ENCODE measurements at places on chromosomes 2 and 18. TPM values are rescaled to one million over a fixed set of nuclear protein-coding genes. Genes with fewer than 3 reads are reported as not detected.

Gene CTDSP1
- 177 TPM for polyA plus RNA-seq

DNA sequence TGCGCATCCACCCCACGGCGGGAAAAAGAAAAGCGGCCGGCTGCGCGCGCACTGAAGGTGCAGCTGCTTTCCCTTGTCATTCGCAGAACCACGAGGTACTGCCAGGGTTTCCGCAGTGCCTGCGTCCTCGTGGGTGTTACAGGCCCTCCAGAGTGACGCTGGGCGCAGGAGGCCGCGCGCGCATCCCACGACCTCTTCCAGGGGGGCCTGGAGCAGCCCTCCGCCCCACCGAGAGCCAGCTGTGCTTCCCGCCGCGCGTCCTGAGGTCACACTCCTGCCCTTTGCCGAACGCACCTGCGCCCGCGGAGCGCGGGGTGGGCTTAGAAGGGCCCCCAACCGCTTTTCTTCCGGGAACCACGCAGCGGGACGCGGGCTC, 378 bp upstream of the IAH1 start:
- H3K4me1 ChIP-seq: peaks cover 3% of the 10 kb centered on the region
- DNase-seq: peak; percentile 60
- H3K4me3 ChIP-seq: peak overlapping the region; percentile 82
- peak overlapping the region; percentile 47 for H3K27ac ChIP-seq
- H3K36me3 ChIP-seq: peaks cover 34% of the 10 kb centered on the region
- no peaks in the 10 kb centered on the region for H3K27me3 ChIP-seq

- H3K4me1 ChIP-seq: no peaks in the 10 kb centered on the region
- no peak overlapping the region for H3K4me3 ChIP-seq
- no peak overlapping the region for H3K27ac ChIP-seq
- DNase-seq: no peak
- H3K27me3 ChIP-seq: no peaks in the 10 kb centered on the region
- H3K36me3 ChIP-seq: no peaks in the 10 kb centered on the region
Measured at GRCh38 chr2:156427074-156427473, 9.1 kb upstream of the GPD2 start.

Gene ASB18
- 0.03 TPM for polyA plus RNA-seq

Gene DSC2
- polyA plus RNA-seq: 65.2 TPM

DNA sequence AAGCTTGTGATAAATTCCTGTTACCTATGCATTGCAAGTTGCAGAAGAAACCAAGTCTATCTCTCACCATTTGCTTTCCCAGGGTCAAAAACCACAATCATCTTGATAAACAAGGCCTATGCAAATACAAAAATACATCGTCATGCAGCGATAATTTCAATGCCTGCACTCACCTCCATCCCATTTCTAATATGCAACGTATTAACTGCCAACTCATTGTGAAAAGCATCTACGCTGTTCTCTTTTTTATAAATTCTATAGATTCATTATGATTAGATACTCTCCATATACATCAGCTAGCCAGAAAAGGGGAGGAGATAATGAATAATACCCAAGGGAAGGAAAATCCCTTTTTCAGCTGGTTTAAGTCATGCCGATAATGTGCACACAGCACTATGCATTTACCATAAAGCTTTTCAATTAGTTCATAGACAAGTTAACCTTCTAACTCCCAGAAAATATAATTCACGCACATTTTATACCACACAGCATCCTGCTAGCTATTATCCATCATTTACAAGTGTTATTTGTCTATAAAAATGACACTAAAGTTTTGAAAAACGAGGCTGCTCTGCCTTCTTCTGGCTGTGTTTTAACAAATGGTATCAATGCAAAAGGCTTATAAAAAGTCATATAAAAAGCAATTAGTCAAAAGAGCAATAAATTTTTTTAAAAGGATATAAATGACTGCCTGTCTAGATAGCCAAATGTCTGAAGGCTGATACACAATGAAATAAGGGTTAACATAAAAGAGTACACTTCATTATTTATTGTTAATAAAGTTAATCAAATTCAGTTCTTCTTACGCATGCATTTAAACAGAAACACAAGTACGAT, 77.6 kb downstream of the AFF3 start:
- no peak overlapping the region for H3K4me3 ChIP-seq
- H3K27ac ChIP-seq: no peak overlapping the region

DNA sequence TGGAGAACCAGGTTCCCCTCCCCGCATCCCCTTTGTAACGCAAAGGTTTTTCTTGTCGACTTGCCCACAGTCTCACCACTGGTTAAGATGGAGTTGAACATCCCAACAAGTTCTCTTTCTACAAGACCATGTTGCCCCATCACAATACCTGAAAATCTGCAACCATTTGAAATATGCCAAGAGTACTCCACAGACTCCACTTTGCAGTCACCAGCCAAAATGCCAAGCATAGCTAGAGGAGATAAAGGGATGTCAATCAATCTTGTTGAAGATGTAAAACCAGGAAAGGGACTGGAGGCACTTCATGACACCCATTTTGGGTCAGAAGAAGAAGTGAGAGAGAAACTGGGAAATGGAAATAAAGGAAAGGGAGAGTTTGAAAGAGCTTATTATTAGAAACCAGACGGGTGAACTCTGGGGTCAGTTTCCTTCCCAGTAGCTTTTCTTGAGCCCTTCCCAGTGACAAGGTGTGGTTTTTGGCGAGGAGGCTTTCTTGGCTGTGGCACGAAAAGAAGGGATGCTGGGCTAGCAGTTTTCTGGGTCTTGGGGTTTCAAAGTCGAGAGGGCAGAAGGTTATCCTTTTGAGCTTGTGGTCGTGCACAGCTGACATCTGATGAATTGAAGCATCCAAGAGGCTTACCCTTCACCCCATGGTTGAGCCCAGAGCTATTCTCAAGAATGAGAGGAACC, 79.3 kb downstream of the ACAA2 start:
- DNase-seq: no peak
- H3K27ac ChIP-seq: no peak overlapping the region
- H3K27me3 ChIP-seq: no peaks in the 10 kb centered on the region
- H3K4me1 ChIP-seq: peaks cover 21% of the 10 kb centered on the region

DNA sequence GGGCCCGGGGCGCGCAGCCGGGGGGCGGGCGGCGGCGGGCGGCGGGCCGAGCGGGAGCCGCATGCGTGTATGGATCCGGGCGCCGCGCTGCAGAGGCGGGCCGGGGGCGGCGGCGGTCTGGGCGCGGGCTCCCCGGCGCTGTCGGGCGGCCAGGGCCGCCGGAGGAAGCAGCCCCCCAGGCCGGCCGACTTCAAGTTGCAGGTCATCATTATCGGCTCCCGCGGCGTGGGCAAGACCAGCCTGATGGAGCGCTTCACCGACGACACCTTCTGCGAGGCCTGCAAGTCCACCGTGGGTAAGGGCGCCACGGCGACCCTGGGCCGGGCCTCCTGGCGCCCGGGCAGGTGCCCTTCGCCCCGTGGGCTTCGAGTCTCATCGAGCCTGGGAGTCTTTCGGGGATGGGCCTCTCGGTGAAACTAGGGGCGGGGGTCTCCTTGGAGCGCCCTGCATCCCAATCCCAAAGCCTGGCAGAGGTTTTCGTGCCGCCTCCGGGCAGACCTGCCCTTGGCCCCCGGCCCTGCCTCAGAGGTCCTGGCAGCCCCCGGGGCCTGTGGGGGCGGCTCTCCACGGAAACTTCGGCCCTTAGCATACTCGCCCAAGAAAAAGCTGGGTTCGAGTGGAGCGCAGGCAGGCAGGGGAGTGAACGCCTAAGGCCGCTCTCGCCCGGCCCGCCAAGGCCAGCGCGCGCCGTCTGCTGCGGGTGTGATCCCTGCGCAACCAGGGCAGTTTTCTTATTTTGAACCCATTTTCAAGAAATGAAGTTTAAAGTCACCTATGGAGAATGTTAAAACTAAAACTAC, 622 bp downstream of the RAB12 start:
- DNase-seq: peak; percentile 51
- H3K27ac ChIP-seq: no peak overlapping the region
- peaks cover 9% of the 10 kb centered on the region for H3K4me1 ChIP-seq
- peaks cover 22% of the 10 kb centered on the region for H3K27me3 ChIP-seq
- H3K36me3 ChIP-seq: peaks cover 6% of the 10 kb centered on the region
- H3K4me3 ChIP-seq: peak overlapping the region; percentile 82

- H3K27me3 ChIP-seq: no peaks in the 10 kb centered on the region
- H3K4me3 ChIP-seq: no peak overlapping the region
- no peaks in the 10 kb centered on the region for H3K4me1 ChIP-seq
- no peaks in the 10 kb centered on the region for H3K36me3 ChIP-seq
Measured at GRCh38 chr2:137237055-137237454, 471.7 kb downstream of the THSD7B start.

GRCh38 chr2:122525336-122525735, 769.9 kb downstream of the TSN start:
- DNase-seq: no peak
- no peaks in the 10 kb centered on the region for H3K36me3 ChIP-seq
- H3K27me3 ChIP-seq: no peaks in the 10 kb centered on the region
- H3K4me1 ChIP-seq: no peaks in the 10 kb centered on the region
- no peak overlapping the region for H3K27ac ChIP-seq

Gene ARHGAP15
- 16.4 TPM for polyA plus RNA-seq

DNA sequence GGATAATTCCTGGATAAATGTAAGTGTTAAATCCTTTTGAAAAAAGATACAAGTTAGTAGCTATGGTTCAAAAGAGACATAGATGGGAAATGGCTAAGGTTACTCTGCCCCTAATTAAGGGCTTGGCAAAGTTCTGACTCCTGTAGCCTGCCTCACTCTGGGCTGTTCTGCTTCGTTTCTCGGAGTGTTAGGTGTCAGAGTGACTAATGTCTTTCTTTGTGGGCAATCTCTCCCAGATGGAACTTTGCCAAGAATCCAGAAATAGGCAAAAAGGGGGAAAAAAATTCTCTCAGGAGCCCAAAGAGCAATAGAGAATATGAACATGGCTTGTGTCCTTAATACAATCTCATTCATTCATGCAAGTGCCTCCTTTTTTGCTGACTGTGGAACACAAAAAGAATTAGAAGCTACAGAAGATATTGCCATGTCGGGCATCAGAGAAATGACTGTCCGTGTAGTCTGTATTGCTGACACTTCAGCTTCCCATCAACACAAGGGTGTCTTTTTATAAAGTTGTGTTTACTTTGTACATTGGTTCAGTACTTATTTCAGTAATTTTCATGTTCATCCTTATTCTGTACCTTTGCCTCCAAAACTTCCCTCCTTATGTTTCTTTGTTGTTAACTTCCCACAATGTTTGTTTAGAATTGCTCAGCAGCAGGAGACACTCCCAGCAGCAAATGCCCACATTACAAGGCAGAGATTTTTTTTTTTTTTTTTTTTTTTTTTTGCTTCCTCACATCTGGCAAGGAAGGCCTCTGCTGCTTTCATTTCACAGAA, 134.0 kb downstream of the FTCDNL1 start:
- no peak overlapping the region for H3K27ac ChIP-seq
- no peak for DNase-seq
- no peaks in the 10 kb centered on the region for H3K36me3 ChIP-seq
- H3K27me3 ChIP-seq: no peaks in the 10 kb centered on the region
- peaks cover 4% of the 10 kb centered on the region for H3K4me1 ChIP-seq

Gene SLC9A2
- polyA plus RNA-seq: 2.1 TPM

GRCh38 chr2:231926180-231926741, at the start of gene NPPC:
TSS of gene NPPC (minus strand) at chr2:231926396. CDS start at chr2:231926249, 147 bp downstream.
- H3K4me1 ChIP-seq: peaks cover 7% of the 10 kb centered on the region
- peaks cover 82% of the 10 kb centered on the region for H3K27me3 ChIP-seq
- no peaks in the 10 kb centered on the region for H3K36me3 ChIP-seq
- DNase-seq: peak; percentile 42
- H3K4me3 ChIP-seq: peak within 1 kb of the TSS; percentile 26
- no peak within 1 kb of the TSS for H3K27ac ChIP-seq

DNA sequence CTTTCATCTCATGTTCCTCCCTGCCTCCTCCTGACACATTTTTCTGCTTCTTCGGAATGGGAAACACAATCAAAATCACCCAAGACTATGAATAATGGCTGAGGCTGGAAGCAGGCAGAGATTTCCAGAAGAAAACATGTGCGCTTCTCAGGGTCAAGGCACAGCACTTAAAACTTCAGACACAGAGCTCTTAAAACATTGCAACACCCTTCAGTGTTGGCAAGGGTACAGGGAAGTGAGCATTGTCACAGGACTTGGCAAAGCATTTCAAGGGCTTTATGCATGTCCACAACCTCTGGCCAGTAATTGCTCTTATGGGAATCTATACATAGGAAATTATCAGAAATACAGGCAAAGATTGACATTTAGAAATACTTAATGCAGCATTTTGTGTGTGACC, 477.6 kb upstream of the KLHL29 start:
- DNase-seq: no peak
- H3K36me3 ChIP-seq: no peaks in the 10 kb centered on the region
- no peak overlapping the region for H3K27ac ChIP-seq
- H3K4me1 ChIP-seq: no peaks in the 10 kb centered on the region

Gene LRRC30
- polyA plus RNA-seq: not detected

DNA sequence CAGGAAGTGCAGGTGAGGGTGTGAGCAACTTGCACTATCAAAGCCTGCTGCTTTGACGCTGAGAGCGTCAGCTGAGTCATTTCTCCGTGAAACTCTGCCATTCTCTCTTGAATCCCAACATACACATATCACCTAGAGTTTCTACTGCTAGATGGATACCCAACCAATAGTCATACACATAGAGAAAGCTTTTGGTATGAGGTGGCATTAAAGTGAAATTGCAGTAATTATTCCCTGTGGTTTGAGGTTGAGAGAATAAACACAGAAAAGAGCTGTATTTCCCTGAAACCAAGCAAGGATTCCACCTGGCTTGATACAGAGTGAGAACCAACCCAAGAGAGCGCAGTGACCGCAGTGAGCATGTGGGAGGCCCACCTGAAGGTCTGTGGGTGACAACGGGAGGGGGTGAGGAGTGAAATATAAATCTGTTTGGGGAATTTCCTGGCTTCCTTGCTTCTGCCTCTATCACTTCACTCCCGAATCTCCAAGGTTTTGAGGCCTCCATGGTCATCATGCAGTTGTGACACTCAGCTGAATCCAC, 28.8 kb upstream of the TMEM18 start:
- DNase-seq: no peak
- H3K27ac ChIP-seq: no peak overlapping the region
- H3K27me3 ChIP-seq: no peaks in the 10 kb centered on the region
- H3K4me3 ChIP-seq: no peak overlapping the region
- H3K4me1 ChIP-seq: no peaks in the 10 kb centered on the region

DNA sequence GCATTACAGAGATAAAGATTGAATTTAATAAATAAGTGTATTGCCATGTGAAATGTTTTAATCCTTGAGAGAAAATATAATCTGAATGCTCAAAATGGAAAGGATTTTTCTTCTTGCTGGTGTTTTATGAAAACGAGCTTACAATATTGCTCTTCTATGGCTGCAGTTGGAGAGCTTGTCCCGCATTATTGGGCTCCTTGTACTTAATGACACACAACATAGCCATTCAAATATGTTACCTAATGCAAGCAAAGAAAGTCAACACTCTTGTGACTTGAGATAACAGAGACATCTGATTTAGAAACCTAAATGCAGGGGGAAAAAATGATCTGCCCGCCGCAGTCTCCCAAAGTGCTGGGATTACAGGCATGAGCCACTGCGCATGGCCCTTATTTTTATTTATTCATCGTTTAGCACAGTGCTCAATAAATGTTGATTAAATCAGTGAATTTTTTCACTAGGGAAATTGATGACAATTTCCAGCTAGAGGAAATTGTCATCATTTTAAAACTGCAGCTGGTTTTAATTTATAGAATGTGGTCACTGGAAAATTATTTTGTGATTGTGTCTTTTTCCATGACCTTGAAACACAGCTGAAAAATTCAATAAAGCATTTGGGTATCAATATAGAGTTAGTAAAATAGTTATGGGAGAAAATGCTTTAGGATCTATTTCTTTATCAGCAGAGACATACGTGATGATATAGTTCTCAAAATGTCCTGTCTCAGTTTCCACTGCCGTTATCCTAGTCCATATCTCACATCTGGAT, 2.4 kb upstream of the PRKD3 start:
- no peaks in the 10 kb centered on the region for H3K27me3 ChIP-seq
- no peak for DNase-seq
- no peak overlapping the region for H3K4me3 ChIP-seq
- peaks cover 11% of the 10 kb centered on the region for H3K4me1 ChIP-seq
- no peaks in the 10 kb centered on the region for H3K36me3 ChIP-seq
